ENCODE measurements at places on chromosomes 7 and 10.

DNA sequence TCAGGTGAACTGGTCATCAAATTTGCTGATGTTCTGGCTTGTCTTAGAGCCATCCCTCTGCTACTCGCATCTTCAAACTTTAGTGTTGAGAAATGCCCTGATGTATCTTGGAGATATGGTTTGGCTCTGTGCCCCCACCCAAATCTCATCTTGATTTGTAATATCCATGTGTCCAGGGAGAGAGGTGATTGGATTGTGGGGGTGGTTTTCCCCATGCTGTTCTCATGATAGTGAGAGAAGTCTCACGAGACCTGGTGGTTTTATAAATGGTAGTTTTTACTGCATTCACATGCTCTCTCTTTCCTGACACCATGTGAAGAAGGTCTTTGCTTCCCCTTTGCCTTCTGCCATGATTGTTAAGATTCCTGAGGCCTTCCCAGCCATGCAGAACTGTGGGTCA lies 74.0 kb upstream of the AFAP1L2 start:
- no peaks in the 10 kb centered on the region for H3K27me3 ChIP-seq
- peaks cover 7% of the 10 kb centered on the region for H3K4me1 ChIP-seq
- no peak overlapping the region for H3K4me3 ChIP-seq
- no peak for DNase-seq
- H3K27ac ChIP-seq: peak overlapping the region; percentile 17

- H3K36me3 ChIP-seq: no peaks in the 10 kb centered on the region
- DNase-seq: no peak
- H3K27me3 ChIP-seq: peaks cover 17% of the 10 kb centered on the region
- H3K4me3 ChIP-seq: no peak overlapping the region
These were observed 13.7 kb downstream of the ADGRA1 start for GRCh38 chr10:133101416-133101810.

DNA sequence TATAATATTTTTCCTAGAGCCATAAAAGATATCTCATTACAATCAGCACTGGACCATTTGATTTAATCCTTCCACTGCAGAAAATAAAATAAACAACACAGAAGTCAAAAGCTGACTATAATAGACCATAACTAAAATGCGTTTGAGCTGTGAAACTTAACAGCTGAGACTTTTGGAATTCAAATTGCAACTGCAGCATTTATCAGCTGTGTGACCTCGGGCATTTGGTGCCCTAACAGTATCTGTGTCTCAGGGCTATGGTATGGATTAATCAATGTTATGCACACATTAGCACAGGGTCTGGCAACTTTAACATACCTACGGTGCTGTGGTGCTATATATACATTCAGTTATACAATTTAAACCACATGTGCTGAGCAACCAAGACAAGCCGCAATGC lies 160.1 kb downstream of the COL28A1 start:
- H3K4me3 ChIP-seq: no peak overlapping the region
- H3K36me3 ChIP-seq: no peaks in the 10 kb centered on the region
- H3K4me1 ChIP-seq: no peaks in the 10 kb centered on the region
- no peak for DNase-seq
- no peak overlapping the region for H3K27ac ChIP-seq
- peaks cover 8% of the 10 kb centered on the region for H3K27me3 ChIP-seq

DNA sequence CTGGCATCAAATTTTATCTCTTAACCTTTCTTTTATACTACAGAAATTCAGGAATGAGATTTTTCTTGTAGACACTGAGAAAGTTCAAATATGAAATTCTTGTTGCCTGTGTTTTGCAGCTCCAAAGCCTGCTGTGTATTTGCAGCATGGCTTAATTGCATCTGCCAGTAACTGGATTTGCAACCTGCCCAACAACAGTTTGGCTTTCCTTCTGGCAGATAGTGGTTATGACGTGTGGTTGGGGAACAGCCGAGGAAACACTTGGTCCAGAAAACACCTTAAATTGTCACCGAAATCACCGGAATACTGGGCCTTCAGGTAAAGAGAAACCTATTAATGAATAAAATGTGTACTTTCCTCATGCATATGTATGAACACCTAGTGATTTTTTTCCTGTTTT lies 24.8 kb downstream of the LIPK start:
- no peak overlapping the region for H3K4me3 ChIP-seq
- H3K4me1 ChIP-seq: no peaks in the 10 kb centered on the region
- H3K36me3 ChIP-seq: no peaks in the 10 kb centered on the region

- peaks cover 2% of the 10 kb centered on the region for H3K36me3 ChIP-seq
- no peaks in the 10 kb centered on the region for H3K27me3 ChIP-seq
- no peaks in the 10 kb centered on the region for H3K4me1 ChIP-seq
These were observed 266.8 kb downstream of the INHBA start for GRCh38 chr7:41436139-41436538.

DNA sequence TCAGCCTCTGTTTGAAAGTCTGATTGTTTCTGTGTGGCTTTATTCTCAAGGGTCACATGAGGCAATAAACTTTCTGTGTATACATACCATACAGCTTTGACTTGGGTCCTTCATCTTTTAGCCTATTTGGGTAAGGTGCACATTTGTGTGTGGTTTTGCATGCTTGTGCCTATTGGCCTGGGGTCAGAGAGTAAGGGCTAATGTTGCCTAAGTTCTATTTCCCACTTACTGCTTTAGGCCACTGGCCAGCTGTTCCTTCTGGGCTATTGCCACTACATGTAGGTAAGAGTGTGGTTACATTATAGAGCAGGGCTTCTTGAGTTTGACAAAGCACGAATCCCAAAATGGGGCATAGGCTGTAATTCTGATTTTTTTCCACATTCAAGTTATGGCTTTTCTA lies 21.8 kb downstream of the BBIP1 start:
- H3K4me1 ChIP-seq: peaks cover 28% of the 10 kb centered on the region
- H3K27me3 ChIP-seq: no peaks in the 10 kb centered on the region
- H3K4me3 ChIP-seq: no peak overlapping the region
- DNase-seq: no peak
- H3K27ac ChIP-seq: peak overlapping the region; percentile 62
- H3K36me3 ChIP-seq: peaks cover 84% of the 10 kb centered on the region

DNA sequence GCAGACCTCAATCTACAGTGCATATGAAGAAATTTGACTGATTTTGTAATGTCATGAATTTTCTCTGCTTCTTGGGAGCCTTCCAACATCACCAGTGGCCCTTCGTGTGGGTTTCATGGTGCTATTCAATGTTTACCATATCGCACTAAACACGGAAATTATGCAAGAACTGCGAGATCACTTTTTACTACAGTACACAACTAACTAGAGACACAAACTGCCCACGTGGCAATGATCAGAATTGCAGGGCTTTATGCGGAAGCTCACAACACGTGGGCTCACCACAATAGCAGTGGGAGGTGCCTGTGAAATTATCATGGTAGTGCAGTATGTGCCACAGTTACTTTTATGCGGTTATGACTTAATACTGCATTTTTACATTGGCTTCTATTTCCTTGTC lies 449.7 kb upstream of the KLF6 start:
- peak; percentile 63 for DNase-seq
- peak overlapping the region; percentile 31 for H3K4me3 ChIP-seq

- DNase-seq: no peak
- no peak overlapping the region for H3K27ac ChIP-seq
- H3K4me3 ChIP-seq: no peak overlapping the region
These were observed 170.9 kb downstream of the ZMYND11 start for GRCh38 chr10:306007-306674.

- H3K27me3 ChIP-seq: peaks cover 5% of the 10 kb centered on the region
- H3K4me1 ChIP-seq: no peaks in the 10 kb centered on the region
- no peaks in the 10 kb centered on the region for H3K36me3 ChIP-seq
- H3K4me3 ChIP-seq: no peak overlapping the region
- no peak overlapping the region for H3K27ac ChIP-seq
These were observed 50.9 kb downstream of the SGCE start for GRCh38 chr7:94605031-94605430.

- DNase-seq: no peak
- no peak overlapping the region for H3K27ac ChIP-seq
- H3K4me1 ChIP-seq: no peaks in the 10 kb centered on the region
These were observed 191.9 kb downstream of the C7orf25 start for GRCh38 chr7:42720012-42720411.

DNA sequence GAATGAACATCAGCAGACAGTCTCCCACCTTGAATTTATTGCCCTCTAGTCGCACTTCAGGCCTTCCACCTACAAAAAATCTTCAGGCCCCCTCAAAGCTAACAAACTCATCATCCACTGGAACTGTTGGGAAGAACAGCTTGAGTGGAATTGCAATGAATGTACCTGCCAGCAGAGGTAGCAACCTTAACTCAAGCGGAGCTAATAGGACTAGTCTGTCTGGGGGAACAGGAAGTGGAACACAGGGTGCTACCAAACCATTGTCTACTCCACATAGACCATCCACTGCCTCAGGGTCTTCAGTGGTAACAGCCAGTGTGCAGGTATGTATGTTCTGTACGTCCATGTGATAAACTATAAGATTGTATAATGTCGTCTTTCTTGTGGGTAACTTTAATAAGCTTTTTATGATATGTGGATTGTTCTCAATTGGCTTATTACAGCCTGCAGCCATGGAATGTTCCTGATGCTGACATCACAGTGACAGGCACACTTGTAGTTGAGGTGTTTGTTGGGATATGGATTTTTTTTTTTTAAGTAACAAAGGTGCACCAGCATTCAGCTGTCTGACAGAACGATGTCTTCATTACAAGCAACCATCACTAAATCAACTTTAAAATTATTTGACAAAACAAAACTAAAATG lies 53.3 kb downstream of the UBN2 start:
- H3K4me1 ChIP-seq: no peaks in the 10 kb centered on the region
- H3K27me3 ChIP-seq: no peaks in the 10 kb centered on the region
- DNase-seq: no peak
- H3K27ac ChIP-seq: no peak overlapping the region
- peaks cover 9% of the 10 kb centered on the region for H3K36me3 ChIP-seq
